Spinal cord (tissue), 10 donors: ENCODE measurements at places on chromosomes 16 and 17. TPM values are rescaled to one million over a fixed set of nuclear protein-coding genes. Genes with fewer than 3 reads are reported as not detected.

- no peak for DNase-seq
Measured at GRCh38 chr16:55380485-55380884, 56.5 kb downstream of the IRX6 start.

DNA sequence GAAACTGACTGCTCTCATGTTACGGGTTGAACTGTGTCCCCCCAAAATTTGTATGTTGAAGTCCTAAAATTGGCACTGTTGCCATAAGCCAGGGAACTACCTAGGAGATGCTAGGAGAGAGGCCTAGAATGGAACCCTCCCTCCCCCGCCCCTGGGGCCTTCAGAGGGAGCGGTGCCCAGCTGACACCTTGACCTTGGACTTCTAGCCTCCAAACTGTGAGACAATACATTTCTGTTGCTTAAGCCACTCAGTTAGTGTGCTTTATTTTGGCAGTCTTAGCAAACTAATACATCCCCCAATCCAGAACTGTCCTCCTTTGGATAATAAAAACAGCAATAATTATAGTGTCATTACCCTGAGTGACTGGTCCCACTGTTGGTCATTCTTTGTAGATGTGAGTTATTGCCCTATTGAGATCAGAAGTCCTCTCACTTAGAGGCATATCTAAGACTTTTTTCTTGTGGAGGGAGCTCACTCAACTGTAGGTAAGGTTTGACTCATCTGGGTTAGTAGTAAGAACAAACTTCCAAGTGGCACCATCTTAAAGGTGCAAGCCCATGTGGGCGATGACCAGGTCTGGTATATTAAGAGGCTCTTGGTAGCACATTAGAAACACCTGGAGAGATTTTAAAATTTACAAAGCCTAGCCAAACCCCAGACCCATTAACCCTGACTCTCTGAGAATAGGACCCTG is 93.0 kb upstream of the HLF start:
- no peak for DNase-seq

DNA sequence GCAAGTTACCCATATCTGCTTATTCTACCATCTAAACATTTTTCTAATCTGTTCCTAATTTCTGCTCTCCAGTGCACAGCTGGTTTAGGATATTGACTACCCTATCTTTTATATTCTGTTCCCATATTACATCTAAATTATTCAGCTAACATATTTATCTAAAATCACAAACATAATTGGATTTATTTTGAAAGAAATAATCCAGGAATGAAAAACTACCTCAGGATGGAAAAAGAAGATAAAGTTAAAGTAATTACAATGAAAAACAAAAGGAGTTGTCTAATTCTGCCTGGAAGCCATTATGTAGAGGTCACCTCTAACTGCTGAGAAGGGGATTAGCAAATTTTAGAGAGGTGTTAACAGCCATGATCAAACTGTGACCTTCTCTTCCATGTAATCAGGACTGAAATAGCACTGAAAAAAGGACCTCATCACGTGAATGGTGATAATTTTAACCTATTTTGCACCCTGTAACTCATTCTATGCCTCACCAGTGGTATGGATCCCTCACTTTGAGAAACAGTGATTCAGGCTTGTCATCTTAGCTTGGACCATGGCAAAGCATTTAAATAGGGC is 653.3 kb downstream of the CDH11 start:
- DNase-seq: no peak

DNA sequence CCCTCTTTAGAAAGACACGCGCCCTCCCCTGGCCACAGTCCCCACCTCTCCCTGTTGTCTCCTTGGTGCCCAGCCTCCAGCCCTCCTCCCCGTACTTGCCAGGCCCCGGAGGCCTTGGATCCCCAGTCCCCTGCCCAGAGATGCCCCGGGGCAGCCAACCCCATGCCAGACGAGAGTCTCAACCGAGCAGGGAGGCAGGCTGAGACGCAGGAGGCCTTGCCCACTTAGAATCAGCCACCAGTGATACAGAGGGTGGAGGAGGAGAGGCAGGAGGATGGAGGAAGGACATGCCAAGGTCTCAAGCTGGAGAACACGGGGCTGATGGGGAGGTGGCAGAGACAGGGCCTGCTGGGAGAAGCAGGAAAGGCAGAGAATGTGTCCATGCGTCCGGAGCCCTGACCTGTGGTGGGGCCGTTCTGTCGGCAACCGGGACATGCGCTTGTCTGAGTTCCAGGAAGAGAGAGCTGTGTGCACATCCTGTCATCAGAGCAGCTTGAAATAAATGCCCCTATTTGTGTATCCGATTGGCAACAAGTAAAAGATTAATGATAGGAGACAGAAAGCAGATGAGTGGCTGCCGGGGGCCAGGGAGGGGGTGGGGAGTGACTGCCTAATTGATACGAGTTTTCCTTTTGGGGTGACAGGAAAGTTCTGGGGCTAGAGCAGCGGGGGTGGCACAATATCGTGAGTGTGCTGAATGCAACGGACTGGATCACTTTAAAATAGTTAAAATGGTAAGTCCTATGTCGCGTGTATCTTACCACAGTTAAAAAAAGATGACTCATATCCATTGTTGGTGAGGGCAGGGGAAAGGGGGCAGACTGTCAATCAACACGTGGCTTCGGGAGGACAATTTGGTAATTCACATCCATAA is 44.7 kb upstream of the MEAK7 start:
- DNase-seq: no peak

NPIPB9 gene
- total RNA-seq: 3.4 TPM

DNA sequence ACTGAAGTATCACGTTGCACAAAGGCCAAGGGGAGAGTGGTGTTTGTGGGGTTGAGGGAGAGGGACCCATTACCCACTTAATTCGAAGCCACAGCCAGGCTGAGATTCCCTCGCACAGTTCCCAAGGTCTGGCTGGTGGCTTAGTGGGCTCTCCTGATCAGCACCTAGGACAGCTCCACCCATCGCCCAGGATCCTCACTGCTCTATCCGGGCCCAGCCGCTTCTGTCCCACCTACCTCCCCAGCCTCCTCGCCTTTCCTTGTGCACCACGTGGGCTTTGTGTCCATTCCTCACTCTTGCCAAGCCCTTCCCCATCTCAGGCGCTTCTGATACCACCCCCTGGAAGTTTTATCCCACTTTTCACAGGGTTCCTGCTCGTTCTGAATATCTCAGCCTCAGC is 163.5 kb downstream of the CCT6B start:
- no peak for DNase-seq

DNA sequence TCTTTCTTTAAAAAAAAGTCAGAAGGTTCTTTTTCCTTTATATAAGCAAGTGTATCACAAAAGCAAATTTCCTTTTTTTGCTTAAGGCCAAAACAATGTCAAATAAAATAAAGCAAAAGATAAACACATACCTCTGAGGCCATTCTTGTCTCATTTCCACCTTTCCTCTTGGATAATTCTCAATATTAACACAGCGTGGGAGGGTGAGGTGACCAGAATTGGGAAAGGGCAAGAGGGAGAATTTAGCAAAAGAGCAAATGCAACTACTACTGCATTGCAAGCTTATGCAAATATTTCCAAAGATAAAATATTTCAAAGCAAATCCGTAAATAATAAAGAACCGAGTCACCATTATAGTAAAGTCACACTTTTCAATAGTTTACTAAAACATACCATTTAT is 153.4 kb upstream of the PSMD7 start:
- no peak for DNase-seq

- no peak for DNase-seq
Measured at GRCh38 chr17:6455321-6455705, 11.1 kb downstream of the PIMREG start.

C16orf95 gene
- total RNA-seq: 4.3 TPM

DNA sequence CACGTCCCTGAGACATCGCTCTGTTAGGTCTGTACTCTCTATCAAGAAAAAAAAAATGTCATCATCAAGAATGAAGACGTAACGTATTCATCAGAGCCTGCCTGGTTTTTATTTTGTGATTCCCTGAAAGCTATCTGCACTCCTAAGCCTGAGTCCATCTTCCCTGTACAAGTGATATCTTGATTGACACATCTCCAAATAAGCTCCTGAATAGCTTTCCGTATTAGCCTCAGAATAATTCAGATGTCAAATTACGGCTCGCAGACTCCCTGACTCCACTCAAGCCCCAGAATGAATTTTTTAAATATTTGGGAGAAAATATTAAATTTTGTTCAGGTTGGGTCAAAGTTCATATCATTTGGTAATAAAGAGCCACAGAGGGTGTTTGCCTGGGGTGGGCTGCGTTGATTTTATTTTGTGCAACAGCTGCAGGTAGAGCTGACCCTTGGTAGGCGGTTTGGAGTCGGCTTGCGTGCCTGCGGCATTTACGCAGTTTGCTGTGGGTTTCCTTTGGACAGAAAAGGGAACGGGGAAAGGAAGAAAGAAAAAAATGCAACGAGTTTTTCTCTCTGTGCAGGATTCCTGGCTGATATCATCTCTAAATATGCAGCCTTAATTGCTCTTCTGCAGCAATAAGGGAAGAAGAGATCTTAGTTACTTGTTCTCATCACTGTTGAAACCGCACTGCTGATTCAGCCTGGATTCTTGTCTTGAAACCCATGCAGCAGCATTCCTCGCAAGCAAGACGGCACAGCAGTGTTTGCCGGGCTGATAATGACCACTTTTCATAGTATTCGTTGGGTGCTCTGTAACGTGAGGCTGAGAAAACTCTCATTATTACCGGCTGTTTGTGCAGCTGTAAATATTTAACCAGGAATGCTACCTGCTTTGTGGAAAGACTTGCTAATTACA is 114.7 kb downstream of the IRX3 start:
- no peak for DNase-seq

GRCh38 chr17:6775871-6776405 is at the start of gene FBXO39:
TSS of gene FBXO39 (plus strand) at chr17:6776215. CDS start at chr17:6779869, 3,654 bp downstream.
- no peak for DNase-seq

DNA sequence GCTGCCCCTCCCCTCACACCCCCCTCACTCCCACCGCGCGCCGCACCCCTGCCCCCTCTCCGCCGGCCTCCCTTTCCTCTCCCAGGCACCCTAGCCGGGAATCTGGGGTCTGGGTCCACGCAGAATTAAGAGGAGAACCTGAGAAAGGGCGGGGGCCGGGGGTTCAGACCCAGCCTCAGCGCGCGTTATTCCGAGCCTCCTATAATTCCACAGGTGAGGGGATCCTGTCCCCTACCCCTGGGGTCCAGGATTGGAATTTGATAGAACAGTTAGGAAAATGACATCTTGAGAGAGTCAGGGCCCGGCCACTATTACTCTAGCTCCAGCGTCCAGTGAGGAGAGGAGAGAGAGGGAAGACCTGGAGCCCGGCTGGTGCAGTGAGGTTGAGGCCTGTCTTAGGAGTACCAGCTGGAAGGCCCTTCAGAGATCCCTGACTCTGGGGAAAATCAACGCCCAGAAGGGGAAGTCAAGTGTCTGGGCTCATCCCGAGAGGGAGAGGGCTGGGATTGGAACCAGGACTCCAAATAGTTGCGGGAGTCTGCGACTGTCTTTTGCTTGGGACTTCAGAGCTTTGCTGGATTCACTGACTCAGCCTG is 17.3 kb downstream of the GRB7 start:
- DNase-seq: no peak

MMP2 gene
- 110 TPM for total RNA-seq

SLC16A6 gene
- 36.5 TPM for total RNA-seq

GRIN2A gene
- 42.6 TPM for total RNA-seq

DNA sequence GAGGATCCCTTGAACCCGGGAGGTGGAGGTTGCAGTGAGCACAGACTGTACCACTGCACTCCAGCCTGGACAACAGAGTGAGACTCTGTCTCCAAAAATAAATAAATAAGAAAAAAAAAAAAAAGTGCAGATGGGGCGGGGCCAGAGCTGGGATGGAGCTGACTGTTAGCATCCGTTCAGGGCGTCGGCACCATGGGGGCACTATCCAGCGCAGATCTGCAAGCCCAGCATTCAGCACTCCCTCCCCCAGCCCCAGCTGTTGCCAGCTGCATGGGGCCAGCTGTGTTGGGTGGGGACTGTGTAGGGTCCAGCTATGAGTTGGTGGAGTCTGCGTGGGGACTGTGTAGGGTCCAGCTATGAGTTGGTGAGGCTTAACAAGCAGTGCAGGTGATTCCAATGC is 13.3 kb downstream of the GPRC5C start:
- no peak for DNase-seq

TPPP3 gene
- 37.5 TPM for total RNA-seq

TERB1 gene
- 0.10 TPM for total RNA-seq

GRCh38 chr17:72715906-72716572 is 376.4 kb downstream of the SLC39A11 start:
- no peak for DNase-seq

DNA sequence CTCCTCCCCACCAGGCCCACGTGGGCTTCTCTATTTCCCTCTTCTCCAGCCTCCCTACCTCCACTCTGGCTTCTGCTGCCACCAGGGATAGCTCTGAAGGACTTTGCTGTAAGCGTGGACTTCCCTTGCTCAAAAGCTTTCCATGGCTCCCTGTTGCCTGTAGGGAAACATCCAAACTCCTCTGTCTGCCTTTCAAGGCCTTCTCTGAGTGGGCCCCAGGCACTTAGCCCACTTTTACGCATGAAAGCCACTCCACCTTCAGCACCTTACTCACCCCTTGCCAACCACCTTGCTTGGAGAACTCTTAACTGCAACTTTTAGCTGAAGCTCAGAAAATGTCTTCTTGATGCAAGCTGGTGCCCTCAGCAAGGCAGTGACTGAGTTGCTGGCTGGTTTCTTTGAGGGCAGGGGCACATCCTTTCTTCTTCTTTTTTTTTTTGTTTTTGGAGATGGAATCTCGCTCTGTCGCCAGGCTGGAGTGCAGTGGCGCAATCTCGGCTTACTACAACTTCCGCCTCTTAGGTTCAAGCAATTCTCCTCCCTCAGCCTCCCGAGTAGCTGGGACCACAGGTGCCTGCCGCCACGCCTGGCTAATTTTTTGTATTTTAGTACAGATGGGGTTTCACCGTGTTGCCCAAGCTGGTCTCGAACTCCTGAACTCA is 52.0 kb upstream of the DLX4 start:
- no peak for DNase-seq

TTYH2 gene
- 25.0 TPM for total RNA-seq

DNA sequence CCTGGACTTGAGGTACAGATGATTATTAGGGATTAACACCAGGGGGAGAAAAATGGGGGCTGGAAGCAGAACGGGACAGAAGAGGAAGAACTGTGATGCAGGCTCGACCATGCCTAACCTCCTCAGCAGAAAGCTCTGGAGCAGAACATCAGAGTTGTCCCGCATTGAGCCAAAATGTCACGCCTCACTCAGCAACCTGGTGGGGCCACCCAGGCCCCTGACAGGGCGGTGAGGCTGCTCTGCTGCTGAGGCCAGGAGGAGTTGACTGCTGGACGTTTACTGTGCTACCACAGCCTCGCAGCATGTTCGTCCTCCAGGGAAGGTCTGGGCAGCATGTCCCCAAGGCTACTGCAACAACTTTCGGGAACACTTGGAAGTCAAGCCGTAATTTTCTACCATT is 6.5 kb upstream of the ULK2 start:
- DNase-seq: no peak

MT3 gene
- 32.5 TPM for total RNA-seq

SPATA22 gene
- 0.44 TPM for total RNA-seq

- DNase-seq: no peak
Measured at GRCh38 chr16:77035361-77035760, 155.6 kb upstream of the MON1B start.

- DNase-seq: no peak
Measured at GRCh38 chr17:2983255-2983654, 80.2 kb downstream of the OR1D5 start.

TEKT1 gene
- total RNA-seq: 18.6 TPM
